ENCODE measurements at places on chromosomes 1 and 21. TPM values are rescaled to one million over a fixed set of nuclear protein-coding genes. Genes with fewer than 3 reads are reported as not detected.

The GADD45A gene
- 19.9 TPM for polyA plus RNA-seq

The FAM167B gene
- polyA plus RNA-seq = 4.6 TPM

The DIRAS3 gene
- polyA plus RNA-seq = 5.9 TPM

The GPR25 gene
- polyA plus RNA-seq = not detected

The SEMA4A gene
- polyA plus RNA-seq = 3.1 TPM

The LYSMD1 gene
- 12.6 TPM for polyA plus RNA-seq

The KCNN3 gene
- polyA plus RNA-seq = 9.1 TPM

The CD48 gene
- 1.5 TPM for polyA plus RNA-seq

The VWA1 gene
- polyA plus RNA-seq = 60.6 TPM

The DNASE2B gene
- polyA plus RNA-seq = not detected

DNA sequence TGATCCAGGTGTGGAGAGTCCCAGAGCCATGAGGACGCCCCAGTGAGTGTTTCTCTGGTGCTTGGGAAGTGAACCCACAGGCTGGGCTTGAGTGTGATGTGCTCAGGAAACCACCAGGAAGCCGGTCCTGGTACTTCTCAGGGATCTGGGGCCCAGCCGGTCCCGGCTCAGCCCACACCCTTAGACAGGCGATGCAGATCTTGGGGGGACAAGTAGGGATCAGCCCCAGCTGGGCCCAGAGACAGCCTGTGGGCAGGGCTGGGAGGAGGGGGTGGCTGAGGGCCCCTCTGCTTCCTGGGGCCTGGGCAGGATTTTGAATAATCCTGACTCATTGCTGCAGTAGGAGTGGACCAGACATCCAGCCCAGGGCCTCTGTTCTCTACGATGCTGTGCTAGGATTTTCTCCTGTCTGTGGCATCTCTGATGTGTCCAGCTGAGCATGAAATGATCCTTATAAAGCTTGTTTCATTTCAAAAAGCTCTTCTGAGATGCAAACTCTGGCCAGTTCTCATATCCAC lies 698.0 kb downstream of the PTPRU start:
- no peak for DNase-seq

GRCh38 chr1:173421789-173422188 lies 55.3 kb upstream of the PRDX6 start:
- no peak for DNase-seq

- no peak for DNase-seq
These were observed 72.3 kb downstream of the EVA1C start for GRCh38 chr21:32484706-32485380.

DNA sequence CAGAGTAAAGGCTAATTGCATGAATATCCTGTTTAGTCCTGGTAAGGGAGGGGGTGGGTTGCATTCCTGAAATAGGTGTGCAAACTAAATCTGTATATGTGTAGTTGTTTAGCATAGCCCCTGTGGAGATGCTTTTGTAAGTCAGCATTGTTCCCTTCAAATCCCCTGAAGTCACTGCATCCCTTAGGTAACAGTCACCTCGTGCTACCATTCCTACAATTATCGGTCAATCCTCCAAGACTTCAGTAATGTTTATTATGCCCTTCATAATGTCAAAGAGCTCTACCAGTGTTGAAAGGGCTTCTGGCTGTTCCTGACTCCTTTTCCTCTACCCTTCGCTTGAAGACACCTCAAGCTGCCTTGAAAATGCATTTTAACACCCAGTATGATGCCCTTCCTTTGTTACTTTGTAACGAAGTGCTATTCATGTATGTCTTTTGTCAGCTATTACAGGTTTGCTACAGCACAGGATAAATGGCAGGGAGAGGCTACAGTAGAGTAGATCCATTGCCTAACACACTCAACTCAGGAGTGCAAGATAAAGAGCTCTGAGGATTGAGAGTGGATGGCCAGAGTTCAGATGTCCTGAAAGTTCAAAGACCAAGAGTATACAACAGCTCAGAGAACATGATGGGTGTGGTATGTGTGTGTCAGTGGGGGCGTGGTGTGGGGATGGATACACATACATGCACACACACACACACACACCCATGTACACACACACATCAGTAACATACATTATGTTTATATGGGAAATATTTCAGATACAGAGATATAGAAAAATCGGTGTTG lies 27.4 kb upstream of the FOXD3 start:
- no peak for DNase-seq

DNA sequence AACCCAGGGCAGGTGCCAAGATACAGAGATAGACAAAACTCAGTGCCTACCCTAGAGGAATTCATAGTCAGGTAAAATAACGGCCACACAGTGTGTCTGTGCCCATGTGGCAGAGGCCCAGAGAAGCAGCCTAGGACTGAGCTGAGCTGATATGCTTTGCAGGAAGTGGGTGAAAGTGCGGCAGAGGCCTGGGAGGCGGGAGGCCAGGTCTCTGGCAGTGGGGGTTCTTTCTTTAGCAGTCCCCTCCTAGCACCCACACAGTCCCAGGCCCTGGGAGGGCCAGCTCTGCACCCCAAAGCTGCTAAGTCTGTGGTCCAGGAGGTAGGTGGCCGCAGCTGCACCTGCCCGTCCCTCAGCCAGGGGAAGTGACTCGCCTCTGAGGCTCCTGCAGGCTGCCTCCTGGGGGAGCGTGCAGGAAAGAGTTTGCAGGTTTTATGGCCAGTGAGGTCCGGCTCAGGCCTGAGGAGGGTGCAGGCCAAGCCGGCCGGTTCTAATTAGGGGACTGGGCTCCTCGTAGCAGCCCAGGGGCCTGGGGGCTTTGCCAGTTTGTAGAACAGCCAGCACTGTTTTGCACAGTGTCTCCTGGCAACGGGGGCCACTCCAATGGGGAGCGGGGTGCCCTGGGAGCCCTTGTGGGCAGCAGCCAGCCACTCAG lies 107.9 kb downstream of the SPSB1 start:
- peak; percentile 28 for DNase-seq

DNA sequence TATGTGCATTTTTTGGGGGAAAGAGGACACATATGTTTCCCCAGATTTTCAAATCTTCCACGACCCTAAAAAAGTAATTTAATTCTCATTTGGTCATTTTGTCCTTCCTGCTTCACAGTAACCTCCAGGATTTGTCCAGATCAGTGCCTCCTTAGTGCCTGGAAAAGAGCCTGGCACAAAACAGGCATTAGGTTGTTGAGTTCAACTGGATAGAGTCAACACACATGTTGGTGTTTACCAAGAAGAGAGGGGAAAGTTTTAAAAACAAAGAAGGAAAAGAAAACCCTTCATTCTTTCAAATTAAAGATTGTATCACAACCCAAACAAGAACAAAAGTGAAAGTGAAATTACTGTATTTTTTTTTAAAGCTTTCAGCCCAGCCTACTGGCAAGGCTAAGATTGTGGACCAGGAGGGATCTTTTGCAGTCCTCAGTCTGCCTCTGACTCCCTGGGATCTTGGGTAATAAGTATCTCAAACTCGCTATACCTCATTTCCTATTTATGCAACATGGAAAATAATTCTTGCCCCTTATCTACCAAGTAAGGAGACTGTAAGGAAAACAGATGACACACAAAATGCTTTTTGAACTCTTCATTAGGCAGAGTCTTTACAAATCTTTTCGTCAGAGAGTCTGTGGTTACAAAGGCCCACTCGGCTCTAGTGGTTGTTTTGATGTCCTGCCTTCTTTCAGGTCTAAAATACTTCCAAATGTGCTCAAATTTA lies 57.8 kb downstream of the ZNF281 start:
- peak; percentile 40 for DNase-seq

DNA sequence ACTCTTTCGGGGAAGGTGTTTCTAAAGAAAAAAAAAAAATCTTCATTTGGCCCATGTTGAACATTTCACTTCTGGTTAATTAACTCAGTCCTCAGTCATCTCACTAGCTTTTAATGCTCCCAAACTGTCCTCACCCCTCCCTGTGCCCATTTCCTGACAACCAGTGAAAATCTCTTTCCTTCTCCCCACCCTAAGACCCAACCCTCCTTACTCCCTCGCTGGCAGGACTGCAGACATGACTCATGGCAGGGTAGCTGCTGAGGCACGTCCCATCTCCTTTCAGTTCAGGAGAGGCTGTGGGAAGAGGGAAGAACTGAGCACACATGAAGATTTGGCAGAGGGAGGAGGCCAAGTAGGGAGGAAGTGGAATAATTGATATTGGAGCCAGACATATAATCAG lies 12.6 kb downstream of the PKP1 start:
- DNase-seq = no peak

GRCh38 chr1:43348343-43348808 lies 10.4 kb upstream of the CDC20 start:
- DNase-seq = no peak

DNA sequence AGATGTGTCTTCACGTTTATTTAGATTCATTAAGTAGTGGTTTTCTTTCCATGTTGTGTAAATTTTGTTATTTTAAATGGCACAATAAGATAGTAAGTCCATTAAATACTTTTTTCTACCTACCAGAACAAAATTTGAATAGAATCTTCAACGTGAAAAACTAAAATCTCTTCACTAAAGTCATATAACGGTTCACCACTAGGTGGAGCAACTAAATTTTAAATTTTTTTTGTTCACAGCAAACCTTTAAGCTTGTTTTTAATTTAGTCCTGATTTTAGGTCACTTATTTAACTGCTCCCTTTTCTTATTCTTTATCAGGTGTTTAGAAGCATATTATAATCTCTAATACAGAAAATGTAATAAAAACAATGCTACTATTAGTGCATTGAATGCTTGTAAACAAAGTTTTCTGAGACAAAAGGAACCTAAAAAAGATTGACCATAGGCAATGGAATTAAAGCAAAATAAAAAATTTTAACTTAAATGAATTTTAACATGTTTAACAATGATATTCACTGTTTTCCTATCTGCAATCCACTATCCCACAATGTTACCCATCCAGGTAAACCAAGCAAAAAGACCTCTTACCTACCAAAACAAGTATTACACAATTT lies 28.3 kb upstream of the PKN2 start:
- DNase-seq = peak; percentile 33

DNA sequence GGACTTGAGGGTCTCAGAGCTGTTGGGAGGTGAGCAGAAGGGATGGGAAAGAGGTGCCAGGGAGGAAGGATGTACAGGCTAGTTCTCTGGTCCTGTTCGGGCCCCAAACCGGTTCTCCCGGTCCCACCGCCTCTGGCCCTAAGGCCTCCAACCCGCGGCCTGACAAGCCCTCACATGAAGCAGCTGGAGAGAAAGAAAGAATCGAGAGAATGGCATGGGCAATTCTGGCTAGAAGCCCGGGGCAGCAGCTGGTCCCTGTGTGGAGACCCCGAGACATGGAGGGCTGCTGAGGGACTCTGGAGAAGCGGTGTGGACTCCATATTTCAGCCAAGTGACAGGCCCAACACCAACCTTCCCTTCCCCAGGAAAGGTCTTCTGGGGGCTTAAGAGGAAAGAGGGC lies 730 bp downstream of the CDC42SE1 start:
- peak; percentile 81 for DNase-seq

DNA sequence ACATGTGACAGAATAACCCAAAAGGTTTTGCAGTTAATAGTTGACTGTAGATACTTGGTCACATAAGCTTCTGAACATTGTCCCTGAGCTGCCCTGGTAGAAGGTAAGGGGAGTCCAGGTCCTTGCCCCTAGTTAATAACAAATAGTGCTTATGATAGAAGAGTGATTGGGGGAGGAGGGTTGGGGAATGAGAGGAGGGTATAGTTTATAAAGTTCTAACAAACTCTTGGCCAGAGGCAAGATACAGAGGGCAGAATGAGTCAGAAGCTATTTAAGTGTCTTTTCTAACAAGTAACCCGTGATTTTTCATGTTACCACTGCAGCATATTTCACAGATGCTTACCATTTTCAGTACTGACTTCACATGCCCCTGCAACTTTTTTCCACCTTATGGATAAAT lies 26.7 kb upstream of the MYOCOS start:
- no peak for DNase-seq

- no peak for DNase-seq
These were observed 174.8 kb upstream of the SYT6 start for GRCh38 chr1:114328361-114328904.

GRCh38 chr1:156458181-156458503 lies 42.4 kb downstream of the MEF2D start:
- DNase-seq = no peak

GRCh38 chr21:34834852-34835501 lies 166.2 kb downstream of the CLIC6 start:
- DNase-seq = no peak

DNA sequence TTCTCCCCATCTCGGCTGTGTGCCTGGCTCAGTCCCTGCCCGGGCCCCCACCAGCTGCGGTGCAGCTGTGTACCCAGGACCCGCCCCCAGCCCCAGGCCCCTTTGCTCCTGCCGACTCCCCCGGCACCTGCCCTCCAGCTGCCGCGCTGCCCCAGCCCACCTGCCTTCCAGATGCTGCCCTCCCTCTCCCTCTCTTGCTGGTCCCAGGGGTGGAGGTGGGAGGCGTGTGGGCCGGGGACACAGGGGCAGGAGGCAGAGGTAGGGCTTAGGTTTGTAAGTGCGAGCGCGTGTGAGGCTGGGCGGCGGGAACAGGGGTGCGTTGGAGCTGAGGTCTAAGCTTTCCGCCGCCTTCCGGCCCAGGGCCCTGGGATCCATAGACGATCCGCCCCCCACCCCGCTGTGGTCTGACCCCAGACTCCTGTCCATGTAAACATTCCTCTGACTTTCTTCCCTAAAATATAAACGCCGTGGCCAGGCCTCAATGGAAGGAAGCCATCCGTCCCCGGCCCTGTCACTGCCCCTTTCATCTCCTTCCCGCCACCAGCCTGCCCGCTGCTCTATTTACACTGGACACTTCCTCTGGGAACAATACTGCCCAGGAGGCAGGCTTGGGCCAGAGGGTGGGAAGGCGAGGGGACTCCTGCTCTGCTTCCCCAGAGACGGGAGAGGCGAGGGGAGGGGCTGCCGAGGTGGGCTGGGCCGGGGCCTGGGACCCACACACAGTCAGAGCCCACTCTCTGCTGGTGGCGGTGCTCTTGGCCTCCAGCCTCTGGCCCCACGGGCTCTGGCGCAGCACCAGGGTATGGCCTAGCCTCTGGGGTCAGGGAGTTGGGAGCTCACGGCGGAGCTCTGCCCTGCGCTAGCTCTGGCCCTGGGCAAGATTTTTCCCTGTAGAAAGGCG lies 128.3 kb downstream of the CASZ1 start:
- no peak for DNase-seq

DNA sequence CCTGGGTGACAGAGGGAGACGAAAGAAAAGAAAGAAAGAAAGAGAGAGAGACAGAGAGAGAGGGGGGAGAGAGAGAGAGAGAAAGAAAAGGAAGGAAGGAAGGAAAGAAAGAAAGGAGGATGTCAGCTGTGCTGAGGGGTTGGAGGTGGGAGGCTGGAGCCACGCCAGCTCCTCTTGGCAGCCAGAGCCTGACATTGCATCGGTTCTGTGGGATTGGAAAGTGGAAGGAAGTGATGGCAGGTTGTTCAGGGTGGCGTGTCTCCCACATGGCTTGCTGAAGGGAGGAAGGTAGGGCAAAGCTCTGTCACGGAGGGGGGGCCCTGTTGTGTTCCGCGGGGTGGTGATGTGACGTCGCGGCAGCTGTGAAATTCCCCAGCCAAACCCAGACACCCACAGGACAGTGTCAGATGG lies 30.7 kb downstream of the EIF2D start:
- DNase-seq = peak; percentile 58

DNA sequence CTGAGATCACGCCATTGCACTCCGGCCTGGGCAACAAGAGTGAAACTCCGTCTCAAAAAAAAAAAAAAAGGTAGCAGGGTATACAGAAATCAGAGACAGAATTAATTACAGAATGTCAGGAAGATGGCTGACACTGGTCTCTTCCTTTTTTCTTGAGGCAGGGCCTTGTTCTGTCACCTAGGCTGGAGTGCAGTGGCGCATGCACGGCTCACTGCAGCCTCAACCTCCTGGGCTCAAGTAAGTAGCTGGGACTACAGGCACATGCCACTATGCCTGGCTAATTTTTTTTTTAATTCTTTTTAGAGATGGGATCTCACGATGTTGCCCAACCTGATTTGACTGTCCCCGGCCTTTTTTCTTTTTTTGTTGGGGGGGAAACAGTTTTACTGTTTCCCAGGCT lies 16.4 kb downstream of the RNU5D-1 start:
- DNase-seq = no peak

Data from muscle of leg (tissue), 16 donors.